Fibroblast of gingiva (primary cell): ENCODE measurements at places on chromosomes 4 and X.

- DNase-seq: no peak
Measured at GRCh38 chrX:20029728-20030127, 38.9 kb upstream of the BCLAF3 start.

GRCh38 chrX:96027407-96027806, 657.2 kb upstream of the DIAPH2 start:
- peak; percentile 63 for DNase-seq

- no peak for DNase-seq
Measured at GRCh38 chr4:125168531-125168930, 146.2 kb upstream of the FAT4 start.

DNA sequence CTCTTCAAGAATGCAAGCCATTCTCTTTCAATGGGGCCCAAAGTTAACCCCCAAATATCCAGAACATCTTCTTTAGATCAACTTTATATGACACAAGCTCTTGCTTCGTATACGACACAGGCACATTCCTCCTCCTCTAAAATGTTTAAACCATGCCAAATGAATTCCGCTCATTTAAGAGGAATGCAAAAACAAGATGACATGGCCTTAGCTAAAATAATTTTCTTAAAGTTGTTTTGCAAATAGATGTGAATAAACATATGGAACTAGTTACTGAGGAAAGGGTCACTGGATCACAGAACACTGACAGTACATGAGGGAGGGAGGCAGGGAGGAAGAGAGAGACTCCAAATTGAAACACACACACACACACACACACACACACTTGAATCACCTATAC, 97.4 kb downstream of the RASL11B start:
- peak; percentile 99 for DNase-seq

DNA sequence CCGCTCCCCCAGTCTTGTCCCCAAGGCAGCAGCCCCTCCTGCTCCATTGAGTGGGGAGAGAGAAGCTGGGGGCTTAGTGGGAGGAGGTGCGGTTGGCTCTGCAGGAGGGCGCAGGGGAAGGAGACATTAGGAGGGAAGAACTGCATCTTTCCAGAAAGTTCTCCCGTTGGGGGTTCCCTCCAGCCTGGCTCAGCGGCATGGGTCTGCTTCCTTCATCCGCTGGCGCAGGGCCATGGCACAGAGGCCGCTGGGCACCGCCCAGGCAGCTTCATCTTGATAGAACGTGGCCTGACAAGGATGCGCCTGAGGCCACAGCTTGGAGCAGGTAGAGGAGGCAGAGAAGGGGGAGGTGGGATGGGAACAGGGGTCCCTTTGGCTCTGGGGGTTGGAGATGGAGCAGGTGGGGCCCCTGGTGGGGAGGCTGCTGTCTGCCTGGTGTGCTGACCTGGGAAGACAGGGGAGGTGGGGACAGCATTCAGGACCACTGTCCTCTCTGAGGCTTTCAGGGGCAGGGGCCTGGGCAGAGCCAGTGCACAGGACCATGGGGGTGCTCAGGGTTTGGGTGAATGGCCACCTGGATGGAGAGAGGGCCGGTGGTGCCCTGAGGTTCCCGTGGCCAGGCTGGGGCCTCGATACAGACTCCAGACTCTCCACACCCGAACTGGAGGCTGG, 12.1 kb downstream of the DOK7 start:
- no peak for DNase-seq

DNA sequence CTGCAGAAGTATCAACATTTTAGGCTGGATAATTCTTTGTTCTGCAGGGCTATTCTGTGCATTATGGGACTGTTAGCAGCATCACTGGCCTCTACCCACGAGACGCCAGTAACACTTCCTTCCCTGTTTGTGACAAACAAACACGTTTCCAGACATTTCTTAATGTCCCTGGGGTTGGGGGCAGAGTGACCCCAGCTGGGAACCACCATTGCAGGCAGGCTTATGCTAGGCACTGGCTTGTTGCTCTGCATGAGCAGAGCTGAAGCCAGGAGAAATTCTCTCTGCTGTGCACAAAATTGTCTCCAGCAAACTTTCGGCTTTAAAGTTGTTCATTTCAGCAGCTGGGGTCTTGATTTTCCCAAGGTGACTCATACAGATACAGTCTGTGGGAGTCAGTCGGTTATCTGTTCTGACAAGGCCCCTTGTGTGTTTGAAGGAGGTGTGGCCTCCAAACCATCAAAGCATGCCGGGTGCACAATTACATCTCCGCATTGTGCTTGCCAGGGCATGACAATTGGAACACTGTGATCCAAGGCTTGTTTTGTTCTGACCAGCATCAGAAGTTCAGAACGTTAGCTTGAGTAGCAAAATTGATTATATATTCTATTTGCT, 156.4 kb upstream of the BOD1L1 start:
- no peak for DNase-seq

- DNase-seq: peak; percentile 65
Measured at GRCh38 chr4:141435446-141436225, 200.7 kb upstream of the IL15 start.

DNA sequence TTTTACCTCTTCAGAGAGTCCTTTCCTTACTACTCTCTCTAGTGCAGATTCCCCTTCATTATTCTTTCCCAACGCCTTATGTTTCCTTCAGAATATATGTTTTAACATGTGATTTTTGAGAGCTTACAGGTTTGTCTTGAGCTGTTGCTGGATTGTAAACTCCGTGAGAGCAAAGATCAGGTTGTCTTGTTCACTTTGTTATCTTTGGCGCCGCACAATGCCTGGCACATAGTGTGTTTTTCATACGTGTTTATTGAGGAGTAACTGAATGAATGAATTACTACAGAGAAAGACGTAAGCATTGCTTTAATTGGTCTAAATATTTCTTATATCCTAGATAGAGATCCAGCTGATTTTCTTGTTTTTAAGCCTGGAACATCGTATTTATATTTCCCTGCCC, 80.5 kb upstream of the SLC4A4 start:
- no peak for DNase-seq

DNA sequence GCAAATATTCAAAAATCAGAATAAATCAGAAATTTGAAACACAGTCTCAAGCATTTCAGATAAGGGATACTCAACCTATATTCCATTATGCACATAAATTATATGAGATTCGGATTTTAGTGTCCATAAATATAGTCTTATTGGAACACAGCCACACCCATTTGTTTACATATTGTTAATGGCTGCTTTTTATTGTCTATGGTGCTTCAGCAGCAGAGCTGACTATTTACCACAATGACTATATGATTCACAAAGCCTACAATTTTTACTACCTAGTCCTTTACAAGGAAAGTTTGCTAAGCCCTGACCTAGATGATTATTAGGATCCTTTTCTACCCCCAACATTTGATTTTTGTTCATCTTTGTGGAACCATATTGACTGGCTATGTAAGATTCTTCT, 63.9 kb downstream of the IL1RAPL1 start:
- DNase-seq: no peak

DNA sequence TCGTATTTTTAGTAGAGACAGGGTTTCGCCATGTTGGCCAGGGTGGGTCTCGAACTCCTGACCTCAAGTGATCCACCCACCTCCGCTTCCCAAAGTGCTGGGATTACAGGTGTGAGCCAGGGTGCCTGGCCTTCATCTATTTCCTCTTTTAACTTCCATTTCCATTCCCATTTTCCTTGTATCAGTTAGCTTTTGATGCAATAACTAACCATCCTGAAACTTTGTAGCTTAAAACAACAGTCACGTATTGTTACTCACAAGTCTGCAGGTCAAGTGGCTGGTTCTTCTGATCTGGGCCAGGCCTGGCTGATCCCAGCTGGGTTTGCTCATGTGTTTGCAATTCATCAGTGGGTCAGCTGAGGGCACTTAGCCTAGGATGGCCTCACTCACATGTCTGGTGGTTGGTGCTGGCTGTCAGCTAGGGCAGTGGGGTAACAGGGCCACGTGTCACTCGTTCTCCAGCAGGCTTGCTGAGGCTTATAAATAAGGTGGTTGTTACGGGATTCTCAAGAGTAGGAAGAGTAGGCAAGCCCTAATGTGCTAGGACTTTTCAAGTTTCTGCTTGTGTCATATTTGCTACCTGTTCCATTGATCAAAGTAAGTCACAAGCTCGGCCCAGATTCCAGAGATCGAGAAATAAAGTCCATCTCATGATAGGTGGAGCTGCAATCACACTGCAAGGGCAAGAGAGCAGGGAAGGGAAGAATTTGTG, 88.2 kb downstream of the SOWAHB start:
- peak; percentile 66 for DNase-seq

GRCh38 chr4:26212528-26212927, 108.3 kb upstream of the RBPJ start:
- DNase-seq: no peak
